Endothelial cell (in vitro differentiated cells): ENCODE measurements at places on chromosomes 7 and 10.

- DNase-seq: no peak
Observed at GRCh38 chr7:158760936-158761335, 56.3 kb upstream of the NCAPG2 start.

- no peak for DNase-seq
Observed at GRCh38 chr7:22049766-22050500, 104.2 kb upstream of the CDCA7L start.

GRCh38 chr10:21015851-21016250, 118.7 kb upstream of the NEBL start:
- no peak for DNase-seq

DNA sequence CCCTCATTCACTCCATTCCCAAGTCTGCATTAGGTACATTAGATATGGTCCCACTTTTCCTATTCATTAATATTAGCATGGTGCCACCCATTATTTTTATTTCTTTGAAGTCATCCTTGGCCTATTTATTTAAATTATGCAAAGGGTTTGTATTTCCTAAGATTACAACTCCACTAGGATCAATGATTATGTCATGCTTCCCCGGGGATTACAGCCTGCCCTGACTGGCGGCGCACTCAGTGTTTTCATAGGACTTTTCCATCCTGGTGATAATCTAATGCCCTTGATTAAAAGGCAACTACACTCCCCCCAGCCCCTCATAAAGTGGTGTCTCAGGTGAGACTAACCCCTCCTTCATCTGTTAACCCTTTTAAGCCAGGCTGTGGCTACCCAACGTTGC, 187.2 kb downstream of the POU6F2 start:
- DNase-seq: no peak

- DNase-seq: no peak
Observed at GRCh38 chr7:3695602-3696001, 394.6 kb downstream of the SDK1 start.

GRCh38 chr10:33743429-33743857, 409.0 kb upstream of the NRP1 start:
- DNase-seq: no peak
